ENCODE measurements at places on chromosomes 5 and 9.

DNA sequence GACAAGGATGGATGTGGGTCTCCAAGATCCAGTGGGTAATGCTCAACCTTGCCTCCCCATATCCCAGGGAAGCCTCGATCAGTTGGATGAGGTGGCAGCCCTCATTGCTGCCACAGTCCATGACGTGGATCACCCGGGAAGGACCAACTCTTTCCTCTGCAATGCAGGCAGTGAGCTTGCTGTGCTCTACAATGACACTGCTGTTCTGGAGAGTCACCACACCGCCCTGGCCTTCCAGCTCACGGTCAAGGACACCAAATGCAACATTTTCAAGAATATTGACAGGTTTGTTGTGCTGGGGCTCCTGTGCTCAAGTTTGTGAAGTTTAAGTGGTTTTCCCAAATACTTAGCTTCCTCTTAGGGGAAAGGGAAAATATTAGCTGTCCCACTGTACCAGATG lies 74.0 kb downstream of the WDR41 start:
- no peak for DNase-seq

- no peak for DNase-seq
These were observed 166.8 kb downstream of the ATP10B start for GRCh38 chr5:160685219-160685618.

DNA sequence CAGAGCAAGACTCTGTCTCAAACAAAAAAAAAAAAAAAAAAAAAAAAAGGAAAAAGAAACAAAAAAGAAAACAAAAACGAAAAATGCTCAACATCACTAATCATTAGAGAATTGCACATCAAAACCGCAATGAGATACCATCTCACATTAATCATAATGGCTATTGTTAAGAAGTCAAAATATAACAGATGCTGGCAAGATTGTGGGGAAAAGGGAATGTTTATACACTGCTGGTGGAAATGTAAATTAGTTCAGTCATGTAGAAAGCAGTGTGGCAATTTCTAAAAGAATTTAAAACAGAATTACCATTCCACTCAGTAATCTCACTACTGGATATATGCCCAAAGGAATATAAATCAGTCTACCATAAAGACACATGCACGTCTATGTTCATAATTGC lies 50.4 kb upstream of the PRR16 start:
- peak; percentile 64 for DNase-seq

DNA sequence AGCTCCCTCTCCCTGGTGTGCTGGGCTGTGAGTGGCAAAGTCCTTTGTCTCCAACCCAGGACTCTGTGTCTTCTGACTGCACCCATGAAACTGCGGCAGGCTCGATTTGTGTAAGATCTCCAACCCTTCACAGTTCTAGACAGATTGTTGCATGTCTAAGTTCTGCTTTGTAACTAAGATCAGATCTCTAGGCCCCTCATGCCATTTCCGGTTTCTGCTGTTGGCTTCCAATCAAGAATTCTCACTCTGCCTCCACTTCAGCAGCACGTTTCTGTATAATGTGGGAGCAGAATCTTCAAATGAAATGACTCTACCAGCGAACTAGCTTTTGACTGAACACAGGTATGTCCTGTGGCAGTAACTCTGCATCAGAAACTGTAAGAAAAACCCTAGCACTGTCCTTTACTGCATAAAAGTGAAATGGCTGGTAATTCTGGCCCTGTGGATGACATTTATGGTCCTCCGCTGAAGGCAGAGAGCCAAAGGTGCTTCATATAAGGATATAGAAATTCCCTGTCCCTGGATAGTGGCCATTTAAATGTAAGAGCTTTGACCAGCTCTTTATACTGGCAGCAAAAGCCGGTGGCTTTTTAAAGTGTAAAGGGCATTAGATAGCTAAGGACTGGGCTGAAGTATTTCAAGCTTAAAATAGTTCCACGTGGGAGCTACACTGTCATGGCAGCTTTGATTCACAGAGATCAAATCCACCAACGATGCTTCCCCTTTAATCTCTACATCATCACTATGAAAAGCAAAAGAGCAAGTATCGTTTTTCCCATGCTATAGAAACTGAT lies 319.0 kb upstream of the CDH6 start:
- no peak for DNase-seq

- DNase-seq, result no peak
These were observed 14.6 kb upstream of the LMX1B start for GRCh38 chr9:126599047-126599650.

GRCh38 chr5:157912621-157913325 lies 53.8 kb upstream of the CLINT1 start:
- DNase-seq, result no peak

DNA sequence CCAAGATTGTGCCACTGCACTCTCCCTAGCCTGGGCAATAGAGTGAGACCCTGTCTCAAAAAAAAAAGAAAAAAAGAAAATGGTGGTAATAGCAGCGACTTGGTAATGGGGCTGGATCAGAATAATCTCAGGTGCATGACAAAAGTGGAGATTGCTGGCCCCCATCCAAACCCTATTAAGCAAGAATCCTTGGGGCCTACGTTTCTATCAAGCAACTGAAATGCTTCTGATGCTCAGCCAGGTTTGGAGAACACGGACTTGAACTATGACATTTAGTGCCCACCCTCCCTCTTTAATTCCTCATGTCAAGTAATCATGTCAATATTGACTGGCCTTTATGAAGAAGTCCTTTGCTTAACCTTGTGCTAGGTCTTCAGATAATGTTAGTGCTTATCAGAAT lies 6.6 kb downstream of the C5orf52 start:
- DNase-seq, result no peak

DNA sequence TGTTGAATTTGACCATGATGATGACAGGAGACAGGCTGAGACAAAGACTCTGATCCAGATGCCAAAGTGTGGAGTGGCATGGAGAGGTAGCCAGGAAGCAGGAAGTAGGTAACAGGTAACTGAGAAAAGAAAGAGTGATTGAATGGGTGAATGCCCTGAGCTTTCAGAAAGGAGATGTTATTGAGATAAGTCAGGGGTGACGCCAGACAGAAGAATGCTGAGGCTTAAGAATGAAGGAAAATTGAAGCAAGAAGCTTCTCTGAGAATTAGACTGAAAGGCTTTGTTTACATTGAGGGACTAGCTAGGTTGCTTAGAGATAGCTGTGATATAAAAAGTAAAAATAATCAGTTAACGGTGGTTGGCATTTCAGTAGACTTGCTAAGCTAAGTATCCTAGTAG lies 165.7 kb downstream of the PSAT1 start:
- DNase-seq, result peak; percentile 3

- DNase-seq, result no peak
These were observed 594.5 kb upstream of the ARRDC3 start for GRCh38 chr5:91977579-91977978.

DNA sequence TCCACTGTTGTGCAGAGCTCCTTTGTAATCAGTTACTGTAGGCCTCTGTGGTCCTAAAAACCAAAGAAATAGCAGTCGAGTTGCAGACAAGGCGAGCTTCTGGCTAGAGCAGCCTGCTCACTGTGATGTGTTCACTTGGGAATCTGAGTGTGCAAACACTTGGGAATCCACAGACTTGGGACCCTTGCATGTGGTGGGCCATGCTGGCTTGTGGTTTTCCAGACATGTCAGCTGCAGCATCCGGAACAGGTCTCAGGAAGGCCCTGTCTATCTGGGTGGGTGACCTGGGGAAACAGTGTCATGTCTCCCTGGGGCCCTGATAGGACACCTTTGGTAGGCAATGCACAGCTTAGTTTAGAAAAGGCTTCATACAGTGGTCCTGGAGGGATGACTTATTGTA lies 66.4 kb downstream of the WWC1 start:
- no peak for DNase-seq

DNA sequence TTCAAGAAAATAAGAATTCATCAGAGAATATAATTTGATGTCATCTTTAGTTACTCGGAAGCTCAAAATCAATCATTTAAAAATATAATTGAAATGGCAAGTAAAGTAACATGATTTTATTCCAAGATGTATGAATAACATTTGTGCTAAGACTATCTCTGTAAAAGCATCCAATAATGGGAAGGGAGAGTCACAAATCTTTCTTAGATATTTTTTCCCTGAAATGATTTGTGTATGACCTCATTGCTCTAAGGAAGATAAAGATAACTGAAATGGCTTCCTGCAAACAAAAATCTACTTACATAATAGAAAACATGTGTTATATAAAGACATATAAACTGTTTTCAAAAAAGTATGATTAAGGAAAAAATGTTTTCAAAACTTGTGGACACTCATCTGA lies 97.4 kb upstream of the FGF10 start:
- DNase-seq, result no peak

GRCh38 chr5:144438237-144438636 lies 267.6 kb downstream of the KCTD16 start:
- no peak for DNase-seq

- no peak for DNase-seq
These were observed 317.8 kb downstream of the ADGRV1 start for GRCh38 chr5:90876366-90876765.

DNA sequence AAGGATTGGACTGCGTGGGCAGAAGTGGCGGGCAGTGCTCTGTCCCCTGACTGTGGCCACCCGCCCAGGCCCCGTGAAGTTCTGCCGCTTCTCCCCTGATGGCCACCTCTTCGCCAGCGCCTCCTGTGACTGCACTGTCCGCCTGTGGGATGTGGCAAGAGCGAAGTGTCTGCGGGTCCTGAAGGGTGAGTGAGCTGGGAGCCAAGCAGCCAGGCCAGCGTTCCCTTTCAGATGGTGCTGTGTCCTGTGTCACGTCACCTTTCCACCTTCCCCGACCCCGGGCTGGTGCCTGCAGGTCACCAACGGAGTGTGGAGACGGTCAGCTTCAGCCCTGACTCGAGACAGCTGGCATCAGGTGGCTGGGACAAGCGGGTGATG lies 2.3 kb downstream of the WDR38 start:
- no peak for DNase-seq

DNA sequence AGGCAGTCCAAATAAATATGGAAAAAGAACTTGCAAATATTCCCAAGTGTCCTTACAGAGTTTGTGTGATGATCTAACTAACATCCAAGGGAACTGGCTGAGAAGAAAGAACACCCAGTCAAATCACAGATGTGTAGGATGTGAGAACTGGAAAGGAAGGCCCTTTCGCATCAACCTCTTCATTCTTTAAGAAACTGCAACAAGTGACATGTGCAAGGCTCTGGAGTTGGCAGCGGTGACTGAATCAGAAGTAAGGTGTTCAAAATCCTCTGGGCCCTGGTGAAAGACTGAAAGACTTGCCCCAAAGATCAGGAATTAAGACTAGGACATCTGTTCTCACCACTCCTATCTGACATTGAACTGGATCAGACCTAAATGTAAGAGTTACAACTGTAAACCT lies 88.7 kb downstream of the RAPGEF1 start:
- DNase-seq, result no peak

GRCh38 chr5:102749416-102750030 lies 5.6 kb upstream of the PAM start:
- no peak for DNase-seq

DNA sequence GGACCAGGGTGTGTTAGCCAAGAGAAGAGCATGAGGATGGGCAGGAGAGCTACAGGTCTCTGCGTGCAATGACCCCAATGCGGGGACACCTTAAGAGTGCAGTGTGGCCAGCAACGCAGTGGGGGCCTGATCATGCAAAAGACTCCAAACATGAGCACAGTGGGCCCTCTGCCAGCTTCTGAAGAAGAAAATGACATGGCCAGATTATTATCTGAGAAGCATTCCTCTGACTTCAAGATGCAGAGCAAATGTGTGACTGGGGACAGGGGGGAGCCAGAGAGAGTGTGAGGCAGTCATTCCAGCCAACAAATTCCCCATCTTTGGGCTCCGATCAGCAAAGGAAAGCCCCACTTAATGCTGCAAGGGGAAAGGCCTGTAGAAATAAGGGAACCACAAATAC lies 229.4 kb downstream of the CDK5RAP2 start:
- DNase-seq, result no peak

- DNase-seq, result no peak
These were observed 8.4 kb upstream of the TOR1B start for GRCh38 chr9:129794549-129794948.

DNA sequence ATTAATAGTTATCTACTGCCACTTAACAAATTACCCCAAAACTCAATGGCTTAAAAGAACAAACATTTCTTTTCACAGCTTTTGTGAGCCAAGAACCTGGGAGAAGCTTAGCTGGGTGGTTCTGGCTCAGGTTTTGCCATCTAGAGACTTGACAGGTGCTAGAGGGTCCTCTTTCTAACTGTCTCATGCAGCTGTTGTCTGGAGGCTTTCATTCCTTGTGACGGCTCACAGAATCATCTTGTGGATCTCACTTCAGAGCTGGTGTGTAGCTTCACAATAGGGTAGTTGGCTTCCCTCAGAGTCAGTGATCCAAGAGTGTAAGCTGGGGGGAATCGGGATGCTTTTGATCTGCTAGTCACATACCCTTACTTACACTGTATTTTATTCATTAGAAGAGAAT lies 81.2 kb upstream of the APC start:
- no peak for DNase-seq

DNA sequence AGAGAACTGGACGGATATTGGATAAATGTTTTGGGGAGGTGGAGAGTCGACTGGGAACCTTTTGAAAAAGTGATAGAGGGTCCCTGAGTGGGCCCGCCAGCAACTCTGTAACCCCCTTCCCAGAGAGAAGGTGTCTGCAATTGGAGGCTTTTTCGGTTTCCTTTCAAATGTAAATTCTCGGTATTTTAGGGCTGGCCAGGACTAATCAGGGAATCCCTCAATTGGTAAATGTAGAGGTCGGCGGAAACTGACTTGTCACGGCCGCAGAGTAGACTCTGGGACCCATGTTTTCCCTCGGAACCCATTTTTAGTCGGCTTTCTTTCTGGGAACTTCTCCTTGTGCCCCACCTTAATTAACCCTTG lies 524 bp downstream of the CCNB1 start:
- DNase-seq, result no peak

- no peak for DNase-seq
These were observed 90.0 kb downstream of the ANKRD33B start for GRCh38 chr5:10653751-10654400.

DNA sequence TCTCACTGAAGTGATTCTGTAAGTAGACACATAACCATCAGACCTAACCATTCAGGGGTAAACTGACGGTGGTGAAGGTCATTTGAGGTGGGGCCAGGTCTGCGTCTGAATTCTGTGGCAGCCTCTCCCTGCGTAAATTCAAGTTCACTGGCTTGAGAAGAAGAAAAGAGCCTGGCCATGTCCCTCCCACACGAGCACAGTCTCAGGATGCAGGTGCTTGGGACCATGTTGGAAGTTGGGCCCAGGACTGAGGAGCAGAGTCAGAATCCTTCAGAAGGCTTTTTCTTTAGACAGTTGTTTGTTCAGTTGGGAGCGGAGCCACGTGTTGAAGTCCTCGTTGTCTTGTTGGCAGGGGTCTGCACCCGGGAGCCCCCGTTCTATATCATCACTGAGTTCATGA lies 24.1 kb downstream of the QRFP start:
- no peak for DNase-seq

DNA sequence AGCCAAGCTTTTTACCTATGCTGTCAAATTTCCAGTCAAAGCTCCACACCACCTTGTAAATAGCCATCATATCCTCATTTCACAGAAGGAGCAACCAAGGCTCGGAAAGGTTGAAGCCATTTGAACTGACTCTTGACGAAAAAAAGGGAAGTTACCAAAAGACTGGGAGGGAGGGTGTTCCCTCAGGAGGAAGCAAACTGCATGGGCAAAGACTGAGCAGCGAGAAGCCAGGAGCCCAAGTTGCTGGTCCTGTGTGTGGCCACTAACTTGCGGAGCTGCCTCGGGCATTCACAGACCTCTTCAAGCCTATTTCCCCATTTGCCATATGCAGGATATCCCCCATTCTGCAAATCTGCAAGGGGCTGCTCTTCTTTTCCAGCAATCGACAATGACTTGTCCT lies 37.4 kb downstream of the TTLL11 start:
- DNase-seq, result no peak

- no peak for DNase-seq
These were observed 357.8 kb downstream of the CETN3 start for GRCh38 chr5:90051756-90052155.

Measured in GM04503 (cell line).